Stimulated activated CD4-positive, alpha-beta T cell treated with anti-CD3 and anti-CD28 coated beads, TNF-alpha, amount 100 ng/mL, for 1 hour (primary cell): ENCODE measurements at places on chromosomes 12 and 14.

DNA sequence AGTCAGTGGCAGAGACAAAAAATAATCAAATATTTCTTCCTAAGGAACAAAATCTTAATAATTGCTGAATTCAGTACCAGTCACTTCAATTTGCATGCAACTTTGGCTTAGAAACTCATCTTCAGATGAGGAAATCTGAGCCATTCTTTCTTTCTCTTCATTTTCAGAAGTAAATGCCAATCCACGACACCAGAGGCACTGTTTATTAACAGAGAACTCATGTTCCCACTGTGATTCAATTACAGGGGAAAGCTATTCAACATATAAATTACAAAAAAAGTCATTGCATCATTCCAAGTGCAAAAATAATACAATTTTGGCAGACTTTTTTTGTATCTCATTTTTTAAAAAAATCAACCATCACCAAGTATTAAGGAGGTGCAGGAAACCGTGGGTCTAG is 816.1 kb upstream of the TMEM132C start:
- DNase-seq: no peak

DNA sequence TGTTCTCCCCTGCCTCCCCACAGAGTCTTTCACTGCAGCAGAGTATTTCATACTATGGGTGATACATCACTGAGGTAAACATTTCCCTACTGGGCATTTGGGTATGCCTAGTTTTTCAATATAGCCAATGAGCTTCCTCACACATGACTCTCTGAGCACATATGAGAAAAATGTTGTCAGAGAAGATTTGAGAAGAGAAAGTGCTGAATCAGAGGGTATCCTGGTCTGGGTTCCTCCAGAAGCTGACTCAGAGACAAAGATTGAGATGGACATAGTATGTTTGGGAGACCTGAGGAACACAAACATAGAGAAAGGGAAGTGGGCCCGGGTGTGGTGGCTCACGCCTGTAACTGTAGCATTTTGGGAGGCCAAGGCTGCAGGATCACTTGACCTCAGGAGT is 12.6 kb downstream of the SLC8B1 start:
- no peak for DNase-seq

- no peak for DNase-seq
Measured at GRCh38 chr12:31631023-31631724, 28.3 kb upstream of the ETFBKMT start.

DNA sequence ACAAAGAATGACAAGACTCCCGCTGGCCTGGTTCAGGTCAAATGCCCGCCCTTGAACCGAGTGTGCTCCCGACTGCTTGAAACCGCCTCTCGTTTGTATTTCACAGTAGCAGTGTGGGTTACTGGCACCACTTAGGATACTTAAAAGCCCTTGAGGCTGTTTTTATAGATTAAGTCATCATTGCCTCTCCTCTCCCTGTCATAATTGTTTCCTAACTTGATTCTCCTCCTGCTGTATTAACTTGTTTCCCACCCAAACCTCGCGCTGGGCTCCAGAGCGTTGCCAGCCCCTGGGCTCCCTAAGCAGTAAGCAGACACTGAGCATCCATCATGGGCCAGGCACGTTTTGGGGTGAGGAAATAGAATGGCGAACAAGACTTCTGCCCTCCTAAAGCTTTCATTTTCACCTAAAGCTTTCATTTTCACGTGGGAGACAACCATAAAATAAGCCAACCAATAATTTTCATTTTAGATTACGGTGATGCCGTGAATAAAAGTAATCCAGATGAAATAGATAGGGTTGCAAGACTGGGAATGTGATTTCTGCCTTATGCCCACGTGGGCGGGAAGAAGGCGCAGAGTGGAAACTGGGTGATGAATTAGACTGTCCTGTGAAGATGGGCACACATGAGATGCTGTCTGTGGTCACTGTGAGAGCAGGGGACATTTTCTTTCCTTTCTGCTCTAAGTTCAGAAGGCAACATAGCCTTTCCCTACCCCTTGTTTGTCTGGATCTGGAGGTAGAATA is 97.5 kb downstream of the PPP2R5C start:
- no peak for DNase-seq

DNA sequence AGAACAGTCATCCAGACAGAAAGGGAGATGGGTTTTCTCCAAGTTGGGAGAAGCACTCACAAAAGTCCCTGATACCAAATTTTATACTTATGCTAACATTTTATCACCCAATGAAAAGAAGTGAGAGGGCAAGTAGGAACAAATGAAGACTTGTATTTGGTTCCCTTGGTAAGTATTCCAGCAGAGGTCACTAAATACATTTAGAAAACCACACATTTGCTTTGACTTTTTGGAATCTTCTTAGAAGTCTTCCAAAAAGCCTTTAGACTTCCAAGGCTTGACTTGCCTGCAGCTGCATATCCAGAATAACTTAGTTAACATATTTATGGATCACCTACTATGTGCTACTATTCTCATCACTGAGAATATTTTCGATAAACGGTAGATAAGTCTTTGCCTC is 3.1 kb upstream of the GYS2 start:
- DNase-seq: no peak

DNA sequence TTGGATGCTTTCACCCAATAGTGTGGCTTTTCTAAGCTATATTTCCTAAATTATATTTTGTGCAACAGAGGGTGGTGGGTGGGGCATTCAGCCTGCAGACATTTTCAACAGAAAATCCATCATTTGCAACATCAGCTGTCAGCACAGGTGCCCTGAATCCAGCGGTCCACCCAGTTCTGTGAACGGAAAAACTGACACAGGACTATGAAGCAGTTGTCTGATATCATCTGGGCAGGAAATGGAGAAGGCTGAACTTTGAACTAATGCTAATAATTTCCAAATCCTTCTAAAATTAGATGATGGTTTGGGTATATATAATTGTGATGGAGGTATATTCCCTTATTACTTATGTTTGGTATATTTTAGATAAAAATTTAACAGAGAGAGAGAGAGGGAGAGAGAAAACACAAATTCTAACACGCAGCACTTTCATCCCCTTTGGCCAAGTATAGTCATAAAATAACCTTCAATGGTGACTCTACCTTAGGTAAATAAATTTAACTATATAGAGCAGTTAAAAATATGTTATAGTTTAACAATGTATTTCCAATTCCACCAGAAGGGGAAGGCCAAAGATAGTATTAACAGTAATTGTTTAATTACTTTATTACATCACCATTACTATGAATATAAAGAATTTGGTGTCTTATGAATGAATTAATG is 58.3 kb upstream of the PTPRB start:
- no peak for DNase-seq

- DNase-seq: no peak
Measured at GRCh38 chr14:98937712-98938505, 334.1 kb downstream of the BCL11B start.

DNA sequence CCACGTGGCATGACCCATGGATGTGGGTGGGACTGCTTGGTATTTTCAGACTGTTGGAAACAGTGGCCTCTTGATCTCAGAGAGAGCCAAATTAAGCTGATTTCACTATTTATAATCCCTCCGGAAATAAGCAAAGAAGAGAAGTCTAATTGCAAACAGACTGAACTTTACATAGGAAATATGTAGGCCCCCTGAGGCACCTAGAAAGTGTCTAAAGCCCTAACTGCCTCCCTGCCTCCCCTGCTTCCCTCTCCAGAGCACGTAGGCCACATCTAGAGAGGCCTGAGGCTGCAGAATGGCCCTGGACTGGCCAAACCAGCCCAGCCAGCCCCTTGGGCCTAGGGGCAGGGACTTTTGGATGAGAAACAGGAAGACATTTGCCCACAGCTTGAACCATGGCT is 123.8 kb downstream of the ZFP36L1 start:
- no peak for DNase-seq

GRCh38 chr12:75212072-75212471 is 2.4 kb upstream of the KCNC2 start:
- no peak for DNase-seq

DNA sequence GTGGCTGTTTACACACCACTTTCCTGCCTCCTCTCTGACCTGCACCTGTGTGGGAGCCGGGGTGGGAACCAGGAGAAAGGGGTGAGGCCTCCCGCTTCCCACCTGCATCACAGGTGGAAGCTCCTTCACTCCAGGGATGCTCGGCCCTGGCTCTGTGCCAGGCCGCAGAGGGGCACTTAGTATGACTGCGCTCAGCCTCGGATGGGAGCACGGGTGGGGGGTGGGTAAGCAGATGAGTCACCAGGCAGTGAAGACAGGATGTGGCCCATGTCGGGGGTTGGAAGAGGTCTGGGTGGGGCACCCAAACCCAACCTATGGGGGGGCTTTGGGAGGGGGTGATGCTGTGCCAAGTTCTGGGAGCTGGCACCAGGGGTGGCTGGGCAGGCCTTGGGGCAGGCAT is 7.4 kb upstream of the CYP46A1 start:
- no peak for DNase-seq
